DMS 273 treated with DMSO at 0.1 percent for 48 hours (cell line): ENCODE measurements at places on chromosomes 16 and 17.

DNA sequence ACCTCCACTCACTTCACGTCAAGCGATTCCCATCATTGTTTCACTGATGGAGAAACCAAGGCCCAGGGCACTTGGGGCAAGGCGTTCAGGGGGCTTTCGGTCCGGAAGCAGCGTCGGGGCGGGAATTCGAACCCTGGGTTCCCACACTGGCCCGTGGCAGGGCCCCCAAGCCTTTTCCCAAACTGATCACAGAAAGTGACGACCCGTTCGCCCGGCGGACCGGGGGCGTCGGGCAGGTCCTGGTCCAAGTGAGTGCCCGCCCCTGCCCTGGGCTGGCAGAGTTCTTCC, 856 bp upstream of the MON1B start:
- DNase-seq: no peak

- no peak for DNase-seq
Measured at GRCh38 chr17:2198927-2199326, 104.7 kb downstream of the SMG6 start.

DNA sequence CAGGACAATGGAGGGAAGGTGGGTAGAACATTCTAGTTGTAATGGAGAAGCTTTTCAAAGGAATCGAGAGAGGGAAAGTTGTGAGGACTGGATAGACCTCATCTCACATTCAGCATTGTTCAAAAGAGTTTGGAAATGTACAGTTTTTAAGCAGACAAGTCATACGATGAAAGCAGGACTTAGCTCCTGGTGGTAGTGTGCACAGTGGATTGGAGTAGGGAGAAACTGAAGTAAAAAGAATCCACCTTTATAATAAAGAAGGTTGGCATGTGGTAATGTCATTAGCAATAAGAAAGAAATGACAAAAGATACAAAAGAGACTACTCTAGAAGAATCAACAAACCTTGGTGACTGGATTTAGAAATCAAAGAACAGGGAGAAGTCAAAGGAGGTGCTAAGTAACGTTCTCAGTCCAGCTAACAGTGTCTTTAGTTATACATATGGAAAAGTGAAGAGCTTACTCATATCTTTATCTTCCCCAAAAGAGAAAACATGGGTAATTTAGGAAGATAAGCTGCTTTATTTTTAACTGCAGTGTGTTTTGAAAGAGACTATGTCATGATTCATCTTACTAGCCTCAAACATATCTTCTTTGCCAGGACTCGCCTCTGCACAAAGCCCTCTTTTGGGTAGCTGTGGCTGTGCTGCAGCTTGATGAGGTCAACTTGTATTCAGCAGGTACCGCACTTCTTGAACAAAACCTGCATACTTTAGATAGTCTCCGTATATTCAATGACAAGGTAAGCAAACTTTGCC, 18.7 kb upstream of the EVI2A start:
- no peak for DNase-seq

GRCh38 chr17:39738568-39738901, 797 bp downstream of the GRB7 start:
- no peak for DNase-seq

GRCh38 chr17:56925088-56925487, 11.2 kb upstream of the TRIM25 start:
- no peak for DNase-seq

- DNase-seq: no peak
Measured at GRCh38 chr17:73194514-73195222, 1.8 kb downstream of the COG1 start.

- DNase-seq: no peak
Measured at GRCh38 chr16:546909-547770, 13.1 kb upstream of the PRR35 start.

- DNase-seq: no peak
Measured at GRCh38 chr16:16884451-16884850, 505.5 kb downstream of the NPIPA7 start.

DNA sequence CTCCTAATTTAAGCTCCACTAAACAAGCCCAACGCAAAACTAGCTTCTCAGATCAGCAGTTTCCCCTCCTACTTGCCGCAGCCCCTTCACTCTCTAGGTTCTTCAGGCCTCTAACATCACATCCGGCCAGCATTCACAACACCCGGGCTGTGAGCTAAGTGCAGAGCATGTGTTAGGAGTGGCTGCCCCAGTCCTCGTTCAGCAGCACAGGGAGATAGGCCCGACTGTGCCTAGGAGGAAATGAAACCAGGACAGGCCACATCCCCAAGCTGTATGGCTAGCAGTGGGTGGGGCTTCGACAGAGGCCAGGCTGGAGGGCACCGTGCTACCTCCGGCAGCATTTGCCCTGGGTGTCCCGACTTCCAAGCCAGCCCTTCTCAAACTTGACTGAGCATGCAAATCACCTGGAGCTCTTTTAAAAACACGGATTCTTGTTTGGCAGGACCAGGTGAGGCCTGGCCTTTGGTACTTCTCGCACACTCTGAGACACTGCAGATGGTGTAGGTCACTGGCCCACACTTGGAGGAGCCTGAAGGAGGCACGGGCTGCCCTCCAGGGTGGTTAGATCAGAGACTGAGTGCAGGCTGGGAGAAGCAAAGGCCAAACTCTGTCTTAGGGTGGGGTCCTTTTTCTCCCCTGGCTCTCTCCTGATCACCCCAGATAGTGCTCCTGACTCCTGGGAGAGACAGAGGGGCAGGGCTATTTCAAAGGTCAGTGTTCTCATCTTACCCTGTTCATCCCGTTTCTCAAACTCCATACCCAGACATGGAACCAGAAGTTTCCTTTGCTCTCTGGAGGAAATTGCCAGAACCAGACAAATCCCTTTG, 202.0 kb downstream of the C16orf78 start:
- DNase-seq: peak; percentile 31

DNA sequence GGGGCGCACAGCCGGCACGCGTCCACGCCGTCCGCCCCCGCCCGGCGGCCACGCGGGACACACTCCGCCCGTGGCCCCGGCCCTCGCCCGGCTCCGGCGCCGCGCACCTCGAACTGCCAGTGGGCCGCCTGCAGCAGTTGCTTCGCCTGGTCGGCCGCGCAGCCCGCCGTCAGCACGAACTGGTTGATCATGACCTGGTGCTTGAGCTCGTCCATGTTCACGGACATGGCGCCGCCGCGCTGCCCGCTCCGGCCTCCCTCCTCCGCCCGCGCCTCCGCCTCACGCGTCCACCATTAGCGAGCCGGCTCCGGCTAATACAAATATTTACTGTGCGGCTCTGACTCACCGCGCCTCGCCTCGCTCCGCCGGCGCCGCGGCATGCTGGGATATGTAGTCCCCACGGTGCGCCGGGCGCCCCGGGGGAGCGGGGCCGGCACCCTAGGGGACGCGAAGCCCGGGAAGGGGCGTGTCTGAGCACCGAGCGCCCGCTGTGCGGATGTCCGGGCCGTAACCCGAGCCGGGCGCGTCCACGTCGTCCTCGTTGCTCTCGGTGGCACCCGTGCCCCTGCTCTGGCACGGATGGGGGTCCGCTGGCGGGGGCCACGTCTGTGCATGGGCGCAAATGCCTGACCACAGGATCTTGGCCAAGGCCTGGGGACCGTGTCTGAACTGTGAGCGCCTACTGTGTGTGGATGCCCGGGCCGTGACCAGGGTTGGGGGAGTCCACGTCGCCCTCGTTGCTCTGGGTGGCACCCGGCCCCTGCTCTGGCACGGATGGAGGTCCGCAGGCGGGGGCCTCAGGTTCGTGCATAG, at the start of gene UBALD1:
TSS of gene UBALD1 (minus strand) at position 318 of the 813 bp plus-strand sequence. CDS start at position 227, 91 bp downstream.
- peak; percentile 42 for DNase-seq

DNA sequence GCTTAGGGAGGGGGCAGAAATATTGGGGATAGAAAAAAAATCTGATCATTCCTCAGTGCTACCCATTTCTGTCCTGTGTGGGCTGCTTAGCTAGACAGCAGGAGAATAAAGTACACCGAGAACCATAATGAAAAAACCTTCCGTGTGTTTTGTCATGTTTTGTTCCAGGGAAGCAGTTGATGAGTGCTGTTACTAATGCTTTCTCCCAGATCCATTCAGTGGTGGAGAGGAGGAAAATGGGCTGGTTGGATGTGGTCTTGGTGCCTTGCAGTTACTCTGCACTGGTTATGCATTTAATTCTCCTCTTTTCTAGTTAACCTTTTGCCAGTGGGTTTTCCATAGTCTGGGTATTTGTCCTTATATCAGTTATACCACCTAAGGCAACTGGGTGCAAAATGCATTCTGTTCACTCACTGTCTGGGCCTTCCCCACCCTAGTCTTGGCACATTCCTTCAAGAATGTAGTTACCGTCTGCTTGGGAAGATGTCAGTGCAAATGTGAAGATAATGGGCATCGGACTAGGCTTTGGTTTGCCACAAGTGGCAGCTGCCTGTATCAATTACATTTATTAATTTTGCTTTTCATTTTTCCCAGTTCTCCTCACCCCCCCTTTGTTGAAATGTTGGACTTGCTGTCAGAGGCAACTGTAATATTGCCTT, 9.3 kb upstream of the TBKBP1 start:
- DNase-seq: no peak

DNA sequence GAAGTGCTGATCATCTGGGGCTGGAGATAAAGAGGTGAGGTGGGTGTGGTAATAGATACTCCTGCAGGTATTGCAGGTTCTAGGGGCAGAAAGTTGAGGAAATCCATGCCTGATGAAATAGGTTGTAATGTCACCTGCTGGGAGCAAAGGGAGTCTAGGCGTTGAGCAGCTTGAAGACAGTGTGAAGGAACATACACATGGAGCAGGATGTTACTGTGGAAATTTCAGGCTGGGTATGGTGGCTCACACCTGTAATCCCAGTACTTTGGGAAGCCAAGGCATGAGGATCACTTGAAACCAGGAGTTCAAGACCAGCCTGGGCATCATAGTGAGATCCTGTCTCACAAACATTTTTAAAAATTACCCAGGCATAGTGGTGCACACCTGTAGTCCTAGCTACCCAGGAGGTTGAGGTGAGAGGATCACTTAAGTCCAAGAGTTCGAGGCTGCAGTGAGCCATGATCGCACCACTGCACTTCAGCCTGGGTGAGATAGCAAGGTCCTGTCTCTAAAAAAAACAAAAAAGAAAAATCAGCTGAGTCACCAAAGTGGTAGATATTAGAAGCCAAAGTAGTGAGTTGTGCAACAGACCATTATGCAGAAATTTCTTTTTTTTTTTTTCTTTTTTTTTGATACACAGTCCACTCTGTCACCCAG, 9.1 kb upstream of the CRYBA1 start:
- DNase-seq: no peak

GRCh38 chr17:39219647-39220154, 6.0 kb downstream of the STAC2 start:
- DNase-seq: no peak

DNA sequence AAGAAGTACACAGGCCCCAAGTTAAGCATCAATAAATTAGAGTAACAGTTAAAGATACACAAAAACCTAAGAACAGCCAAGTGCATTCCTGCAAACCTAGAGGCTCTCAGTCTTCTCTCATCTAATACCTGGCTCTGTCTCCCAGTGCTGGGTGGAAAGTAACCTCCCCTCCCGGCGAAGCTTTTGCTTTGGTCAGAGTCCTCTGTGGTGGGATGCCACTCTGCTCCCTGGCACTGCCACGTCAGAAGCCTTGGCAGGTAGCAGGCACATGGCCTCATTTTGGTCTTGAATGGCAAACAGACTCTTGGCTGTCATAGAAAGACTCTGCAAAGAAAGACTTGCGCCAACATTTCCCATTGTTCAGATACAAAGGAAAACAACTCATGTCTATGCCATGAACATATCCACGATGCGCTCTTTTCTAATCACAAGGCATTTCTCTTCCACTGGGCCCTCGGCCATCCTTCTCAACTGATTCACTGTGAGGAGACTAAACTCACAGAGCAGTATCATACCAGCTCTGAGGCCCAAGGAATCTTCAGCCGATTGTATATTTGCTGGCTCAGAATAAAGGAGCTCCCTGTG, 21.2 kb downstream of the MTHFSD start:
- no peak for DNase-seq

GRCh38 chr17:50047083-50047482, 8.8 kb upstream of the ITGA3 start:
- DNase-seq: no peak

GRCh38 chr17:10646392-10646990, 10.6 kb downstream of the MYH3 start:
- no peak for DNase-seq

DNA sequence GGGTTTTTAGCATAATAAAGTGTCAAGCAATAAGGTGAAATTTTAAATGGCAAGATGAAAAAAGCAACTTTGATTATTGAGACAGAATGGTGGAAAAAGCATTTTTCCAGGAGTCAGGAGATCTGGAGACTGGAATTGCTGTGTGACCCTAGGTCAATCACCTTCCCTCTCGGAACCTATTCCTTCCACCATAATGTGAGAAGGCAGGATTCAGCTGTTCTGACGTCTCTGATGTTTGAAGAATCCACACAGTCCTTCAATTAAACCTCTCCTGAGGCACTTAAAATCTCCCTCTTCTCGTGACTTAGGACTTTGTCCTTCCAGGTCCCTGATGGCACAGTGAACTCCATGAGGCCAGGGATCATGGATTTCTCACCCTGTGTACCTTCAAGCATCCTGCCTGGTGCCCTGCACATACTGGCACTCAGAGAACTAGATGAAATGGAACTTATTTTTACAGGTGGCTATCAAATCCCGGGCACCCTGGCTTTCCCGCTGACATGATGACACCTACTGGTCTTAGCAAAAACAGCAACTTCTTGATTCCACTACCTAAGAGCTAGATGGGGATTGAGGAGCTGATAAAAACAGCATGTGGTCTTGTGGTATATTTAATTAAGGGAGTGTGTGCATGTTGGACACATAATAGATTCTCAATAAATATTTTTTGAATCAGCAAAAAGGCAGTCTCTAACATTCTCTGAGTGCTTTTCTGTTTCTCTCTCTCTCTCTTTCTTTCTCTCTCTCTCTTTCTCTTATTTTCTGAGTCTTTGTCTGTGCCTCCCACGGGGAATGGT, 2.3 kb upstream of the CCDC182 start:
- peak; percentile 64 for DNase-seq

DNA sequence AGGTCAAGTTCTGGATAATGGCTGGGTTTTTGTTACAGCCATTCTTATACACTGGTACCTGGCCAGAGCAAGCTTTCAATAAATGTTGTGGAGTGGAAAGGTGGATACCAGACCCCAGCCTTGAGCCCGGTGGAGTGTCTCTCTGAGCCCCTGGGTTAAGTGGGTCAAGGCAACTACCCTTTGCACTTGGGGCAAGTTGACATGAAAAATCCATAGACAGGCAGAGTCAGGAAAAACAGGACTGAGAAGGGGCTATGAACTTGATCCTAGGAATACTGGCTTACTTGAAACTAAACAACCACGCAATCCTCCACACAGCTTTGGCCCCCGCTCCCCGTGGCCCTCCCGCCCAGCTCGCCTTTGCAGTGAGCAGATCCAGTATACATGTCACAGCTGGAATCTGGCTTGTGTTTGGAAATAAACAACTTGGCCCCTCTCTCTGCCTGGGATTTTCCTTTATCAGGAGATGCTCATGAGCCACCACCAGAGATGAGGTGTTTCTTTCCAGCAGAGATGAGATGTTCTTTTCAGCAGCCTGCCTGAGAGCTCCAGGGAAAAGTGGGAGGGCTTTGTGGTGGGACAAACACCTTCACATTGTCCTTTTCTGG, 65.9 kb downstream of the KSR1 start:
- DNase-seq: no peak

- DNase-seq: no peak
Measured at GRCh38 chr17:82095777-82096708, 2.0 kb downstream of the FASN start.
